ENCODE measurements at places on chromosomes 2 and 18.

- peak; percentile 55 for DNase-seq
Observed at GRCh38 chr2:96913398-96914202, 43.7 kb upstream of the SEMA4C start.

GRCh38 chr18:44047585-44047984 lies 633.1 kb upstream of the SETBP1 start:
- no peak for DNase-seq

DNA sequence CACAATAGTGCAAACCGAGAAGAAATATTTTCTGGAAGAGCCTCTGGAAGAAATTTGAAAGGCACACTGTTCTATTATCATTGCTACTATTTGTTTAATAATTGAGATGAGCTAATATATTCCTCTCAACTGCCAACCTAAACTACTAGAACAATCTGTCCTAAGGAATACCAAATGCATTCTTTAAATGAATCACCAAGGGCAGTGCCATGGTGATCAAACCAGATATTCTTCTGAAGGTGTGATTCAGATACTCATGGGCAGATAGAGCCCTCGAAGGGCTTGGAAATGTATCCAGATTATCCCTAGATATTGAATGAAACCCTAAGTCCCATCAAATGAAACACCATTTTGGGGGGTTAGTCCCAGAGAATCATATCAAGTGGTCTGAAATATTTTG lies 76.6 kb downstream of the FIGN start:
- no peak for DNase-seq

DNA sequence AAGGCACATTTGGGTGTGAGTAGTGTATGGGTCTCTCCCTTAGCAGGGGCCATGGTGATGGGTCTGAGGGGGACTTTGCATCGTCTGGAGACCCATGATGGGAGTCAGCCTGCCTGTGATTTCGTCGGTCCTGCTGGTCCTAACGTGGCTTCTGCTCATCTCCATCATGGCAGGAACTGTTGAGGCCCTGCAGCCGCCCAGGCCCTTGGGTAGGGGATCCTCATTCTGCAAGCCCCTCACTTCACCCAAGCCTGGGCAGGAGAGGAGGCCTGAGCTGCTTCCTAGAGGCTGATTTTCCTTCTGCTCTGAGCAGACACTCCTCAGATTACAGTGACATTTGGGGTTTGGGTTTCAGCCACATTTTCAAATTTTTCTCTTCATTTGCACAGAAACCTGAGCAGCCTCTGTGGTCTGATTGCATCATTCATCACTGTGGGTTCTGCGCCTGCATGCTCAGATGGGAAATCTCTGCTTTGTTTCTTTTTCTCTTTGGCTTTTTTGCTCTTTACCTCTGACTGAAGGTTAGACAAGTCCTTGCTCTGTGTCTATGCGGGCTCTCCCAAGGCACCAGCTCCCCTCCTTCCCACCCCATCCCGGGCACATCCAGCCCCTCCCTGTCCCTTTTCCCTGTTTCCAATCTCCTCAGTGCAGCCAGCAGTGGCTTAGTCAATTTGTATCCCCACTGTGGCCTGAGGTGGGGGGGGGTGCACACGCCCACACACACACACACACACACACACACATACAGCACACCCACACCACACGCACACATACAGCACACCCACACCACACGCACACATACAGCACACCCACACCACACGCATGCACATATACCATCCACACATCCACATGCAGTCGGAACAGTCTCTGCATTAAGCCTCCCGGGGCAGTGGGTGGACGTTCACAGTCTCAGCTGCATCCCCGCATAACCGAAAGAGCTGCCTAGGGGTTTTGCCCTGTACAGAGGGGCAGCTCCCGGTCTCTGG lies 305.4 kb upstream of the HS6ST1 start:
- DNase-seq: peak; percentile 17

DNA sequence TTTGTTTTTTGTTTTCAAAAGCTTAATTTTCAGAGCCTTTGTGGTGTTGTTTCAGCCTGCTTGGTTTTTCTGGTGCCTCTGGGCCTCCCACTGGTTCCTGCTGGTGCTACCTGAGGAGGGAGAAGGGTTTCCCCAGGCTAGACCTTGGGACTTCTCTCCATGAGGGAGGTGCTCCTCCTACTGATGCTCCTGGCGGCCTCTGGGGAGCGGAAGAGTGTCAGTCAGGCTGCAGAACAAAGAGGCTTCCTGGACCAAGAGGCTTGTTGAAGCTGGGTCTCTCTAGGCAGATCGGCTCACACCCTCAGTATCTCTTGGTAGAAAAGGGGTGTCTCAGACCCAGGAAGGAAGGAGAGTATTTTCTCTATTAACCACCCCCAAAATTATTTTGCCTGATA lies 32.2 kb downstream of the RFX8 start:
- DNase-seq: no peak

DNA sequence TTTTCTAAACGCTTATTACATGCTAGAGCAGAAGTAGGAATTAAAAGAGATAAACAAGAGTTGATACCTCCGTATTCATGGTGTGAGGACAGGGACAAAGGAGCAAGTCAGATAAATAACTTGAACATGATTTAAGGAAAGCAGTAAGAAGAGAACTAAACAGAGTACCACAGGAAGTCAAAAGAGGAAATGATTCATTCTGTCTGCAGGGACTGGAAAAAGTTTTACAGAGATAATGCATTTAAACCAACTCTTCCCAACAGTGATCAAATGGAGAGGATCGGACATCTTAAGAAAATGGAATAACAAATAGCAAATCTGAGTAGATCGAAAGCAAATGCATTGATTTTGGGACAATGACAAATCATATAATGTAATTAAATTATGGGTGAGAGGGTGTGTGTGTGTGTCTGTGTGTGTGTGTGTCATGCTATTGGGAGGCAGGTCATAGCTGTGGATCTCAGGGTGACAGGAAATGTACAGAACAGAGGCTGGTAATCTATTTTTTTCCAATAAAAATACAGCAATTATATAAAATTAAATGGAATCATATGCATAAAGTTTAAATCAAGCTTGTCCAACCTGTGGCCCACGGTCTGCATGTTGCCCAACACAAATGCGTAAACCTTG lies 113.4 kb downstream of the MC4R start:
- no peak for DNase-seq

DNA sequence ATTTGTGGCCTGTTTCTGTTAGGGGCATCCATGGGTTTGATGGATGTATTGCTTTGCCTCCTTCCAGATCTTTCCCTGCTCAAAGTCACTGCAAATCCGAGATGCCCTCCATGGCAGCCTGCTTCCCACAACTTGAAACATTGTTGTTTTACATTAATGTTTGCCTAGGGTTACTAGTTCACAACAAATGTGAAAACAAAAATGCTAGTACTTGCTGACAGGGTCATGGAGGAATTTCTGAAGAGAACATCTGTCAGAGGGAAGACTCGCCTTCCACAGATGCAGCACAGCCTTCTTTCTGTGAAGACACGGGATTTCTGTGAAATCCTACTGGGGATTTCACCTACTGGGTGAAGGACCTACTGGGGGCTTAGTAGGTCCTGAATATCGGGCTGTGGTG lies 260.0 kb upstream of the FN1 start:
- DNase-seq: no peak

- no peak for DNase-seq
Observed at GRCh38 chr2:33316328-33316727, 160.1 kb upstream of the RASGRP3 start.

- no peak for DNase-seq
Observed at GRCh38 chr2:95530734-95531133, 46.2 kb upstream of the TRIM43B start.

DNA sequence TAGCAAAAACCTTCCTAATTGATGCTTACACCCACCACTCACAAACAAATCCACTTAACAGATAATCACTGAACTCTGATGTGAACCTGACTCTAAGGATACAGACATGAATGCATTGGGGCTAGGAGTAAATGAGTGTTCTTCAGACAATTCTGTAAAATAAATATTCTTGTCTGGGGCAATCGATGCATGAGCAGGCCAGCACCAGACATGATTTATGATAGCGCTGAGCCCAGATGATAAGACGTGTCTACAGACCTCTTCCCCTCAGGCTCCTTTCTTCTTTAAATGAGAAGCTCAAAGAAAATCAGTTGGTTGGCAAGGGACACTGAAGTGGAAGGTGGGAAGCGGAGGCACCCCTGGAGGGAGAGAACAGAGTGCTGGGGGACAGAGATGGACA lies 27.3 kb upstream of the BIN1 start:
- DNase-seq: no peak

GRCh38 chr18:74422541-74422940 lies 34.6 kb downstream of the DIPK1C start:
- no peak for DNase-seq

- peak; percentile 37 for DNase-seq
Observed at GRCh38 chr2:144671695-144672455, 152.0 kb upstream of the ZEB2 start.

DNA sequence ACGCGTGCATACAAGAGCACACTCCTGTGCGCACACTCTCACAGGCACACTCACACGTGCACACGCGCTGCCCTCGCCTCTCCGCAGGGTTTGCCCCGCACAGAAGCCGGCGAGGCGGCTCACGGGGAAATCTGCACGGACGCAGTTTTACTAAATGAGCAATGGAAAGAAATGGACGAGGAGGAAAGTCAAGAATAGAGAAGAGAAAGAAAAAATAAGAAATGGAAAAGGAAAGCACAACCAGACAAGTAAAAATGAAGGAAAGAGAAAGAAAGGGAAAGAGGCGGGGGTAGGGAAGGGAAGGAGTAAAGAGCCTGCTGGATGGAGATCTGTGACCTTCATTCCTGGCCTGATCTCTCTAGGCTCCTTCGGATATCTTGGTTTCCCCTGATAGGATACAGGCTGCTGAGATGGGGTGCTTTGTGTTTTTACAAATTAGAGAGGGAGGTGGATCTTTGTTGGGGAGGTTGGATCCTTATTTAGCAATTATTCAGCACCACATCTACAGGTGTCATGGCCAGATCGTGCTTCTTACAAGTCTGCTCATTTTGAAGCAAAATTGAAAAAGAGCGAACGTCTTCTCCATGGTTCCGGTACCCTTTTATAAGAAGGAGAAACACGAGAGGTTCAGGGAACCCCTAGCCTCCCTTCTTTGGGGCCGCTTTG lies 693 bp upstream of the LRP2 start:
- DNase-seq: no peak

- DNase-seq: no peak
Observed at GRCh38 chr2:236160366-236161081, 7.7 kb downstream of the GBX2 start.

- DNase-seq: no peak
Observed at GRCh38 chr18:59268721-59269562, 4.3 kb downstream of the RAX start.

DNA sequence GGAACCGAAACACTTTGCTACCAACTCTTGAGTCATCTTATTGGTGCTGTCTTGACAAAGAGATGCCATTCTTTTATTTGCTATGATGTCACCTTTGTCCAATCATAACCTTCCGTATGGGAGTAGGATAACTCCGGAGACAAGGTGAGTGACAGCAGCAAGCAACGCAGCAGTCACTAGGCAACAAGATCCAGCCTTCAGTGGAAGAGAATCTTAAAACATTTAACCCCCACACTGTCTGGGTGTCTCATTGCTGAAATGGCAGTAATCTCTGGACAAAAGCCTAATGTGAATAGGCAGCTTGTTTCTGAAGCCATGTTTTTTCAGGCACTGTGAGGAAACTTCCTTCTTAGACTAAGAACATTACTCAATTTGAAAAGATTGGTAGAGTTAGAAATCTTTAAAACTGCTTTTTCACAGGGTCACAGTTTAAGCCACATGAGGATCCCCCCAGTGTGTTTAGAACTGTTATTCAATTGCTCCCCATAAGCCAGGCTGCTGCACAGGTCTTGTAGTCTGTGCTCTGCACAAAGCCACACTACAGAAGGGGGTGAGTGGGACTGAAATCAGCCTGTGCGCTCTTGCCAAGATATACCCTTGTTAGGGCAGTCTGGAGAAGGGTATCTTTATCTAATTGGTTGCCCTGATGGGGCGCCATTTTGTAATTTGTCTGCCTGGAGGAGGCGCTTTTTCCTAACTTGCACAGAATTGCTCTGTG lies 131.5 kb upstream of the STON1 start:
- no peak for DNase-seq

- DNase-seq: no peak
Observed at GRCh38 chr2:98896416-98896815, 39.6 kb downstream of the CRACDL start.

DNA sequence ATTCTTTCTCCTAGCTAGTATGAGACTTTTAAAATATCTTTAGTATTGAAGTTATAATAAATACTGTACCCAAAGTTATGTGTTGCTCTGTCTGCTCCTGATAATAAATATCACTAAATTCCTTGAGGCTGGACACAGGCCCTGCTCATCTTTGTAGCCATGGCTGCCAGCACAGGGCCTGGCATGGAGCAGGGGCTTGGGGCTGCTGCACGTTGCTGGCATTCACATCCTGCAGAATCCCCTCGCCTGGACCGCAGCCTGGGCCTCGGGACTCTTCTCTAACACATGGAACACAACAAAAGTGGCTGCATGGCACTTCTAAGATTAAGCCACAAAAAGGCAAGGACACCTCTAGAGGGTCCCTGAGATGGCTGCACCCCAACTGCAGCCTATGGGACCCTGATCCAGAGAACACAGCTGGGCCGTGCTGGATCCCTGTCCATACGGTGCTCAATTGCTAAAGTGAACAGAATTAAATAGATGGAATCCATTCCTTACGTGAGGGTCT lies 477.5 kb upstream of the MYT1L start:
- DNase-seq: no peak

DNA sequence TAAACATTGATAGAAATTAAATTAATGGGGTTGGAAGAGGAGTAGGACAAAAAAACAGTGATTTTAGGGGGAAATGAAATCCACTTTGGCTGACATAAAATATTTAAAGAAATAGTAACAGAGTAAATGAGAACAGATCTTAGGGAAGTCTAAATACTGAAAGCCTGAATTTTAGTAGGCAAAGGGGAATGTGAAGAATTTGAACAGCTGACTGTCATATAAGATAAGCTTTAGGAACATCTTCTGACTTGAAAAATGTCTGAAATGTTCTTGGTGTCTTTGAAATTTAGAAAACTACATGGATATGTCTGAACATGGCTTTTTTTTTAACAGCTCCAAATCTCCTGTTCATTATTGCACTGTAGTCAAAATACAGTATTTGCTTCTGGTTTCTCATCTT lies 150.3 kb downstream of the CALCRL start:
- no peak for DNase-seq

GRCh38 chr2:33598561-33599174 lies 431 bp downstream of the FAM98A start:
- no peak for DNase-seq

GRCh38 chr2:143759455-143759854 lies 630.2 kb downstream of the ARHGAP15 start:
- DNase-seq: no peak

DNA sequence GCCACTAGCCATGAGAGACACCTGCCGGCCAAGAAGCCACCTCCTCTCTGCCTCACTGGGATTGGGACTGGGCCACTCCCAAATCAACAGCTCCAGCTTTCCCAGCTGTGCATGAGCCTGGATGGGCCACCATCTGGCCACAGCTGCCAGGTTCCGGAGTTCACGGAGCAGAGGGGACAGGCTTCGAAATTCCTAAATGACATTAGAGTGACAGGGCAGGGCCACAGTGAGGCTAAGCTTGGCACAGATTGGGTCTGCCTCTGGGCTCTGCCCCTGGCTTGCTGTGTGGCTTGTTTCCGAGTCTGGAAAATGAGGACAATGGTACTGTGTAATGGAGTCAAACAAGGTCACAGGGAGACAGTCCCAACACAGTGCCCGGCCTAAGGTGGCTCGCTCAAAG lies 6.5 kb downstream of the DIPK1C start:
- DNase-seq: no peak

GRCh38 chr2:107633580-107634147 lies 193.0 kb upstream of the RGPD4 start:
- no peak for DNase-seq
